A549 treated with DMSO at 1 μM for 4 hours (cell line): ENCODE measurements at places on chromosomes 16 and 17. TPM values are rescaled to one million over a fixed set of nuclear protein-coding genes. Genes with fewer than 3 reads are reported as not detected.

PRSS36 gene
- 0.43 to 1.0 TPM (median 0.84 TPM) in 5 replicates for total RNA-seq

TMC7 gene
- total RNA-seq, result 7.5 to 11.0 TPM (median 9.6 TPM) in 5 replicates

TP53TG3C gene
- total RNA-seq, result 0.17 to 0.64 TPM in 2 of 5 replicates, not detected in the others

USP7 gene
- total RNA-seq, result 75.4 to 97.5 TPM (median 91.5 TPM) in 5 replicates

IGFALS gene
- 0.07 to 0.13 TPM in 2 of 5 replicates, not detected in the others for total RNA-seq

DBNDD1 gene
- 45.5 to 61.2 TPM (median 53.1 TPM) in 5 replicates for total RNA-seq

OR1F1 gene
- total RNA-seq, result 0.44 to 0.59 TPM (median 0.53 TPM) in 5 replicates

CDH16 gene
- total RNA-seq, result 0.15 to 0.26 TPM (median 0.16 TPM) in 5 replicates

KCNG4 gene
- not detected in 5 replicates for total RNA-seq

ABAT gene
- 0.32 to 0.75 TPM (median 0.52 TPM) in 5 replicates for total RNA-seq

KCNJ16 gene
- total RNA-seq, result 0.05 to 0.23 TPM (median 0.17 TPM) in 5 replicates

CCL5 gene
- total RNA-seq, result 1.6 to 2.1 TPM (median 1.6 TPM) in 5 replicates

KRT36 gene
- not detected in 5 replicates for total RNA-seq

MEFV gene
- not detected in 5 replicates for total RNA-seq

FBXO39 gene
- not detected in 5 replicates for total RNA-seq

KRTAP9-2 gene
- total RNA-seq, result not detected in 5 replicates

GRAPL gene
- total RNA-seq, result 0.12 TPM in 1 of 5 replicates, not detected in the others

KCTD5 gene
- 39.5 to 47.1 TPM (median 42.9 TPM) in 5 replicates for total RNA-seq

KRT28 gene
- not detected in 5 replicates for total RNA-seq

TPSB2 gene
- not detected in 5 replicates for total RNA-seq

C17orf107 gene
- 0.17 to 0.29 TPM (median 0.28 TPM) in 5 replicates for total RNA-seq

P2RX5 gene
- 12.3 to 23.6 TPM (median 21.9 TPM) in 5 replicates for total RNA-seq

CENPV gene
- total RNA-seq, result 155 to 165 TPM (median 159 TPM) in 5 replicates
